ENCODE measurements at places on chromosomes 11 and 22.

GRCh38 chr22:47634347-47634746 is 871.9 kb downstream of the TBC1D22A start:
- no peak for DNase-seq

GRCh38 chr11:2267306-2267850 is 3.0 kb downstream of the ASCL2 start:
- no peak for DNase-seq

DNA sequence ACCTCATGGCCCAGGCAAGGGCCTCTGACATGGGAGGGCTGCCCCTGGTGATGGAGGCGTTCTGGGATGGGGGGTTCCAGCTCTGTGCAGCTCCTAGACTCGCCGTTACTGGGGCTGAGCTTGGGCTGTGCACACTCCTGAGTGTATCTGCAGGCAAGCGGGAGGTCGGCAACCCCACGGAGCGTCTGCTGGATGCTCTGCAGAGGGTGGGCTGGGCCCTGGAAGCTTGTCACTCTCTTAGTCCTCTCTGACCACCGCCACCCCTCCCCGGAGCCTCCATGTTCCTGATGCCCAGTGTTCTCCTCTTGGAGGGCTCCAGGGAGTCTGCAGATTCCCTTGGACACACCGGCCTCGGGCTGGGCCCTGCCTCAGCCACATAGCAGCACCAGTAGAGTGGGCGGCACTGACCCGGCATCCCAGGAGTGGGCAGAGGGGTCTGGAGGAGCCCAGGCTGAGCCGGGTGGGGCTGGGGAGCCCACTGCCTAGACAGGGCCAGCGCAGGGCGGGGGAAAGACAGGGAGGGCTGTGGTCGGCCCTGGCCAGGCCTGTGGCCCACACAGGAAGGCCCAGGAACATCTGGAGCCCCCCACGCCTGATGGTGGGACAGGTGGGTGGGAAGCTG is 20.6 kb upstream of the MUC5B start:
- peak; percentile 63 for DNase-seq

DNA sequence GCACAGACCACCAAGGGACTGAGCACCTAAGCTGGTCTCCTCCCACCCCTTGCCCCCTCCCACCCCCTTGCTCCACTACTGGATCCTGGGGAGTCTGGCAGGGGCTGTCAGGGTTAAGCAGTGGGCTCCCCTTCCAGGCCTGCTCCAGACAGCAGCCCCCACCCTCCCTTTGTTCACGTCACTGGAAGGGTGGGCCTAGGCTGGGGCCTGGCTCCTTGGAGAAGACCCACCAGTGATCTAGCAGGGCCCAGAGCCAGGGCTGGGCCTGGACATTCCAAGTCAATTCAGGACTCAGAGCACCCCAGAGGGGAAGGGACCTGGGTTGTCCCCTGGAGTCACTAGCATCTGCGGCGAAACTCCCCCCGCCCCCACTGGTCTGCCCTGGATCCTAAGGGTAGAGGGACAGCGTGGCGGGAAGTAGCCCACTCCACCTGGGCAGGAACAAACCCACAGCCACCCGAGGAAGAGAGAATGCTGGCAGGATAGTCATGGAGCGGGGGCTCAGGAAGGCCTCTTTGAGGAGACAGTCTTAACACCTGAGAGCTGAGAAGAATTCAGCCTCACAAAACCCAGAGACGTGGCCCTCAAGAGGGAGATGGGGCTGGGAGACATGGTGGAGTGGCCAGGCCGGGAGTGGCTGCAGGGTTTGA is 45.8 kb downstream of the IGLL1 start:
- no peak for DNase-seq

- DNase-seq, result no peak
These were observed 28.0 kb upstream of the RRAS2 start for GRCh38 chr11:14386895-14387480.

DNA sequence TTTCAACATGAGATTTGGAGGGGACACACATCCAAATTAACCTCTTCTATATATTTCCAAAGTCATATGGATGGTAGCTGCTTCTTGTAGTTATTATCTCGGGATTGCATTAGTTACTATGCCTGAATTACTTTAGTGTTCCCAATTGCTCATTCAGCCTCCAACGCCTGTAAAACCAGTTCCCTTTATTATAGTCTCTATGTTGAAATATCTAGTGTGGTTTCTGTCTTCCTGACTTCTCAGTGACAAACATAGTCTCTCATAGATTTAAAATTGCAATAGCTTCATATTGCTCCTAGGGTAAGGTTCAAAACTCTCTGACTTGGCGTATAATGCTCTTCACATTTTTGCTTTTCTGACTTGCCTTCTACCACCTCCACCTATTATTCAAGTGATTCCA is 366.4 kb downstream of the CASP12 start:
- no peak for DNase-seq

DNA sequence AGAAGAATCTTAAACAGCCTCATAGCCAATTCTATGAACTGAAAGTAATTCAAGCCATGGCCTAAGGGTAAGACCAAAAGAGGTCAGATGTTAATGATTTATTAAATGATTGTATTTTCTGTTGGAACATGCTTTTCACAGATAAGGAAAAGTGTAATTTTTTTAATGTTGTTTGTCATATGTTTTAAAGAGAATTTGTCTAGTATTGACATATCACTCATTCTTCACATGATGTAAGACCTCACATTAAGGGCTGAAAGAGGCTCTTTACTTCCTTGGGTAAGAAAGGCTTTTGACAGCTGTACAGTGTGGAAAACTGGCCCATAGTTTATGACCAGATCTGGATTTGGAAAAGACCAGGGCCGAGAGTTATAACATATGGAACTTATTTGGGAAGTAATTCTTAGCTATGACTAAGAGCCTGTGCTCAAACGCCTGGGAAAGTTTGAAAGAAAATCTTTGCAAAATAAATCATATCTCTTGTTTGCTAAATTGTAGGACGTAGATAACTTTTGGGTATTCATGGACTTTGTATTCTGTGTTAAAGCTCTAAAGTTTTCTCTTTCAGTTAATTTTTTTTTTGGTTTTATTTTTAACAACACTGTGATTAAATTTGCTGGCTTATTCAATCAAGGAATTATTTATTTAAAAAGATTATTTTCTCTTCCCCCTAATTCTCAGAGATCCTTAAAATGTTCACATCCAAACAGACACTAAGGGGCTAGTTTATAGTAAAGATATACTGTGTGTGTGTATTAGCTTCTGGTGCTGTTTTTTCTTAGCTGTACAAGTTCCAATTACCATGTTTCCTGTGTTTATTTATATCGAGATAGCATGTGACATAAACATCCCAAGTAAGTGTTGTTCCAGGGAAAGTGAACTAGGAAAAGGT is 162.2 kb downstream of the ARHGAP42 start:
- DNase-seq, result no peak

DNA sequence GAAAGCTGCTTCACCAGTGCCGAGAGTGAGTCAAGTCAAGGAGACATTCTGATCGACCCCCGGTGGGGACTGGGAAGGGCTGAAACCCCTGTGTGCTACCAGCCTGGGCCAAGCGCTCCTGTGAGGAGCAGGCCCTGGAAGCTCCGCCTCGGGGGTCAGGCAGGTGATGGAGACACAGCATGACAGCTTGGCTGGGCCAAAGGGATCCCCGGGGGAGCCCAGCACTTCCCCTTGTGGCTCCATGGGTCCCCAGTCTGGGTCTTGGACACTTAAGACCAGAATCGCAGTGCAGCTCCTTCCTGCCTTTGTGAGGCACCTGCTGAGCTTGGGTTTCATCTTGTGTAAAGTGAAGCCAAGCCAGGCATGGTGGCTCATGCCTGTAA is 89.2 kb downstream of the MORC2 start:
- DNase-seq, result no peak

- no peak for DNase-seq
These were observed 10.1 kb downstream of the AIP start for GRCh38 chr11:67492801-67493547.

GRCh38 chr22:37411655-37412054 is 15.6 kb downstream of the ELFN2 start:
- no peak for DNase-seq

GRCh38 chr11:126355324-126355925 is at the start of gene ST3GAL4:
TSS of gene ST3GAL4 (plus strand) at chr11:126355686. CDS start at chr11:126406156, 50,470 bp downstream.
- peak; percentile 94 for DNase-seq

All from GM20000 (cell line).